ENCODE measurements at places on chromosomes 6 and 20.

DNA sequence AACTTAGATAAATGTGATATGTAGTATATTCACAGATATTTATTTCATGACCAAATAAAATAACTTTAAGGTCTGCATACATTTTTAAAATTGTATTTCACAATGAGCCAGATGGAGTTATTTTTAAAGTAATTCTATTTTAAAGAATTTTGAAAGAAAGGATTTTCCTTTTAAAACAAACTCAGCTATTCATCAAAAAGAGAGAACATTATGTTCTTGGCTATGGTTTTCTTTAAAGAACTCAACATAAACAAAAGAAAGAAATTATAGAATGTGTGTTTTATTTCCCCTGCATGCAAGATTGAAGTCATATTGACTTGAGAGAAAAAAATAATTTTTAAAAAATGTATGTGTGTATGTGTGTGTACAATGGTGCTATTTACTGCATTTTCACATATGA, 1023.6 kb upstream of the CITED2 start:
- DNase-seq: no peak

- DNase-seq: no peak
Measured at GRCh38 chr6:42304053-42304712, 86.5 kb upstream of the MRPS10 start.

GRCh38 chr6:125300992-125301434, 754 bp downstream of the HDDC2 start:
- DNase-seq: no peak

GRCh38 chr20:57346477-57346876, 4.6 kb upstream of the RAE1 start:
- DNase-seq: no peak

DNA sequence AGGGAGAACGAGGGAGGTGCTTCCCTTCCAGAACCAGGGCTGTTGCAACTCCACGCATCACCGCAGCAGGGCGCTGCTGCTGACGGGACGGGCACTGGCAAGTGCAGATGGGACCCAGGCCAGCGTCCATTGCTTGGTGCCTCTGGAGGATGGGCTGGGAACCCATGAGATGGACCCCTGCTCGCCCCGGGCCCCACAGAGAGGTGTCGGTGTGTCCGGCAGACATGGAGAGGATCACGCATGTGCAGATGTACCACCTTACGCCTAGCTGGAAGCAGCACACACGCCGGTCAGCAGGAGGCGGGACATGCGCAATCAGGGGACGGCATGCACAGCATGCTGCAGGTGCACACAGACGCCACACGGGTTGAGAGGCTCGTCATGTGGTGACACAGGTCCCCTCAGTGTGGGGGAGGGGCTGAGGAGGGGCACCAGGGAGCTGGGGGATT, 5.7 kb downstream of the CABLES2 start:
- no peak for DNase-seq

DNA sequence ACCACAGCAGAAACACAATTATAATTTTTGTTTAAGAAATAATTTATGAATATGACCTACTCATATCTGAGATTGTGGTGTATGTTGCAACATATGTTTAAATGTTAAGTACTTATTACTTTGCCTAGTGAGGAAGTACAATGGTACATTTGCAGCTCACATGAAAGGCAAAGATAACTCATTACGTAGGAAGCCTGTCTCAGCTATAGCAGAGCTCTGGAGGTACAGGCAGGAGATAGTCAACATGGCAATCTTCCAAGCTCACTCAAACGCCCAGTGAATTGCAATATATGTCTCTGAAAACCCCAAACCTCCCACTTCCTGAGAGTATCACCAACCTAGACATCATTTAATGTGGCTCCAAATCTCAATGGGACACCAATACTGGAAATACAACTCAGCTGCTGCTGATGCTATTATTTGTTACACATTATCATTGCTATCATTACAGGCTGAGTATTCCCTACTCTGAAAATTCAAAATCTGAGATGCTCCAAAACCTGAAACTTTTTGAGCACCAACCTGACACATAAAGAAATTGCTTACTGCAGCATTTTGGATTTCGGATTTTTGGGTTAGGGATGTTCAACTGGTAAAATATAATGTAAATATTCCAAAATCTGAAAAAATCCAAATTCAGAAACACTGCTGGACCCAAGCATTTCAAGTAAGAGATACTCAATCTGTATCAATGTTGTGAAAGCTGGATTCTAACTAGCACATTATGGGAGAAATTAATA, 25.1 kb upstream of the GSTA4 start:
- no peak for DNase-seq
